Breast epithelium (tissue), 4 donors: ENCODE measurements at places on chromosomes 7 and 10. TPM values are rescaled to one million over a fixed set of nuclear protein-coding genes. Genes with fewer than 3 reads are reported as not detected.

ADAM12 gene
- 16.4 TPM for total RNA-seq

DOCK4 gene
- 41.9 TPM for total RNA-seq

ASB10 gene
- not detected for total RNA-seq

DNA sequence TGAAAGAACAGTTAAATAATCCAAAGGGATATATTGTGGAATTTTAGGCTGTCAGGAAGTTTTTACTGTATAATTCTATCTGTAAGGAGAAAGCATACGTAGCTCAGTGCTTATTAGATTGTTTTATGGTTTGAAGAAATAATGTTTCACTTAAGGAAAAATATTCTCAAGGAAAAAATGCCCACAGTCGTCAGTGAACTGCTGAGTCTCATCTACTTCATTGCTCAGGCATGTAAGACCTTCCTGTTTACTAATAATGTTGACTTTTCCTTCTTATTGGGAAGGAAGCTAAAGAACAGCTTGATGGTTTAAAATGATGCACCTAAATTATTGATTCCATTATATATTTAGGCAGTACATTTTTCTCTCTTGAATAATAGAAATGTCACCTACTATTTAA lies 304.2 kb downstream of the SDK1 start:
- no peaks in the 10 kb centered on the region for H3K4me1 ChIP-seq
- H3K27ac ChIP-seq, result no peak overlapping the region
- H3K36me3 ChIP-seq, result no peaks in the 10 kb centered on the region
- DNase-seq, result no peak

- DNase-seq, result no peak
- no peak overlapping the region for H3K4me3 ChIP-seq
- H3K36me3 ChIP-seq, result no peaks in the 10 kb centered on the region
- no peak overlapping the region for H3K27ac ChIP-seq
- no peaks in the 10 kb centered on the region for H3K27me3 ChIP-seq
Measured at GRCh38 chr10:90707657-90708056, 150.2 kb downstream of the HTR7 start.

DNA sequence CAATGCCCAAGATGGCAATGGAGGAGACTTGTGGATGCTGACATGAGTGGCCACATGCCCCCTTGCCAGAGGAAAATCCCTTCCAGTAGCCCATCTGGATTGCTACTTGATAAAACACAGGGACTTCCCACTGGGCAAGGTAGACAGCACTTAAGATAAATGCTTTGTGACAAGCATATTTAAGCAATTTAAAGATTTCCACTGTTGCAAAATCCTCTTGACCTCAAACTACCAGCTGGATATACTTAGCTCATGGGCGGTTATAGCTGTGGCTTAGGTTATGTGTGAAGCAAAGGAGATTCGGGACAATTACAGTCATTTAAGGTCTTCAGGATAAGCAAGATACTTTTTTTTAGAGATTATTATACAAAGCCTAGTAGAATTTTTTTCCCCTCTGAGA lies 238.1 kb downstream of the BMPER start:
- no peak overlapping the region for H3K27ac ChIP-seq
- DNase-seq, result no peak
- H3K4me3 ChIP-seq, result no peak overlapping the region

DNA sequence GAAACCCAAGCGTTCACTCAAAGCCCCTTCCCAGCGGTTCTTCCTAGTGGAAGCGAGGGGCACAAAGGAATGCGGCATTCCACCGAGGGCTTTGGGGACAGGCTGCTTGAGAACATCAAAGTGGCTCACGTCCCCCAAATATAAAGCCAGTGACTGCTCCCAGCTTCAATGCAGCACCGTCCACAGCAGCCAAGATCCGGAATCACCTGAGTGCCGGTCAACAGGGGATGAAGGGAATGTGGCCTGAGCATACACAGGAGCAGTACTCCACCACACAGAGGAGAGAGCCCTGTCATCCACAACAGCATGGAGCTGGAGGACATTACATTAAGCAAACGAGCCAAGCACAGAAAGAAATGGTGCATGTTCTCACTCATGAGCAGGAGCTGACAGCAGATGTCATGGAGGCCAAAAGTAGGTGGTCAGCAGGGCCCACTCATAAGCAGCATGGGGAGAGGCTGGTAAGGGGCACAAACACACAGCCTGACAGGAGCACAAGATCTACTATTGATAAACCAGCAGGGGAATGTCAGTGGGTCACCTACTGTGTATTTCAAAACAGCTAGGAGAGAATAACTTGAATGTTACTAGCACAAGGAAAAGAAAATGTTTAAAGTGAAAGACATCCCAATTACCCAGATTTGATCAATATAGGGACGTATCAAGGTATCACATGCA lies 79.5 kb downstream of the DIP2C start:
- H3K4me3 ChIP-seq, result no peak overlapping the region
- no peak for DNase-seq
- peak overlapping the region; percentile 21 for H3K27ac ChIP-seq
- no peaks in the 10 kb centered on the region for H3K36me3 ChIP-seq
- H3K27me3 ChIP-seq, result no peaks in the 10 kb centered on the region

GRCh38 chr10:94076325-94076841 lies 82.7 kb downstream of the PLCE1 start:
- H3K4me1 ChIP-seq, result no peaks in the 10 kb centered on the region
- no peak overlapping the region for H3K4me3 ChIP-seq
- no peak for DNase-seq

DNA sequence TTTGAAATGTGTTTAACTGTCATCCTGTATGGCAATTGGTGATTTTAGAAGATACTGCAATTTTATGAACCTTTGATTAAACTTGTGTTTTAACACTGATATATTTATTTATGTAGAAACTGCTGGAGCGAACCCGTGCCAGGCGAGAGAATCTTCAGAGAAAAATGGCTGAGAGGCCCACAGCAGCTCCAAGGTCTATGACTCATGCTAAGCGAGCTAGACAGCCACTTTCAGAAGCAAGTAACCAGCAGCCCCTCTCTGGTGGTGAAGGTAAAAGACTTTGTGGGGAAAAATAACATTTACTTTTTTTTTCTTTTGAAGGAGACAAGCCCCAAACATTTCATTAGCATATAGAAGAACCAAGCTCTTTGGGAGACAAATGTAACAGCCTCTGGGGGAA lies 6.5 kb downstream of the ANLN start:
- H3K27me3 ChIP-seq, result no peaks in the 10 kb centered on the region
- no peak for DNase-seq
- H3K27ac ChIP-seq, result no peak overlapping the region
- no peaks in the 10 kb centered on the region for H3K4me1 ChIP-seq

DNA sequence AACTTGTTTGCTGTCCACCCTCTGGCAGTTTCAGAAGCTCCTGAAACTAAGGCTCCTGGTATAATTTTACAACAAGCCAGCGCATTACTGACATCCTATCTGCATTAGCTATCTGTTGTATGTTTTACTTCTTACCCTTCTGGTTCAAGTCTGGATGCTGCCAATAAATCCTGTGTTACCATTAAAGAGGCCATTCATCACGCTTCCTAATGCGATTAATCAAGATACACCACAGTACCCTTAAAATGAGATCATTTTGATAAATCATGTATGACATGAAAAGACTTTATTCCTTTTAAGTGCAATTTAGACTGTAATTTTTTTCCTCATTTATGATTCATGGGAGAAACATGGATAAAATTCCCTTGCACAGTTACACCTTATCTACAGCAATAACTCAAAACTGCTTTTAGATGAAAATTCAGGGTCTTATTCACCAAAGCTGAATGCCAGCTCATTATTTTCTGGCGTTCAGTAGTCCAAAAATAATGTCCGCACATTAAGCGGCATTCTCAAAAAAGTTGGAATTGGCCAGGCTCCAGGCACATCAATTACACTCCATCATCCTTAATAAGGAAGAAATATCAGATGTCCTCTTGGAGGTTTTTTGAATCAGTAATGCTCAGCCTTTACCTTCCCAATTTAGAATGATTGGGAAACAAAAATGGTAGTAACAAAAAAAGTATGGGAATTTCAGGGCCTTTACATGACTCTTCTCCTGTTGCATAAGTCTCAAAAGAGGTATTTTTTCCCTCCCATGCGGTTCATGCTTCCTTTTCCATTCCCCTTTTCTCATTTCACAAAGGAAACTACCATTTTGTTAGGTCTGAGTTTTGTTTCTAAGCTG lies 878.5 kb downstream of the LRMDA start:
- no peaks in the 10 kb centered on the region for H3K27me3 ChIP-seq
- H3K4me3 ChIP-seq, result no peak overlapping the region
- no peak overlapping the region for H3K27ac ChIP-seq
- H3K4me1 ChIP-seq, result no peaks in the 10 kb centered on the region
- no peaks in the 10 kb centered on the region for H3K36me3 ChIP-seq

- H3K36me3 ChIP-seq, result no peaks in the 10 kb centered on the region
- peak overlapping the region; percentile 98 for H3K27ac ChIP-seq
- peaks cover 7% of the 10 kb centered on the region for H3K4me1 ChIP-seq
- no peaks in the 10 kb centered on the region for H3K27me3 ChIP-seq
Measured at GRCh38 chr10:63133821-63134557, 861 bp downstream of the NRBF2 start.

DNA sequence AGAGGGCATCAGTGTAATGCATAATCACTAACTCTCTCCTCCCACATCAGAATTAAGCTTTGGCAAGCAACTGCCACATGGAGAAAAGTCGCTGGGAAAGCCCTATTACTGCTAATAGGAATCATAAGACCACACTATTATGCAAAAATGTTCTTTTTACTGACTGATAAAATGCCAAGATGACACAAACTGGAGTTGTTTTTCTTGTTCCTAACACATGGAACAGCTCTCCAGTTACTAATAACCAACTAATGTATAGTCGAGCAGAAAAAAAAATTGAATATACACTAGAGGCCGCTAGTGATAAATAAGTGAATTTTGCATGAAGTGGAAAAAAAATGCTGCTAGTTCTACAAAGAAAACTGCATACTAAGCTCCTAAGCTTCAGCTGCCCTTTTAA lies 165.6 kb downstream of the TPK1 start:
- no peak for DNase-seq
- H3K4me1 ChIP-seq, result no peaks in the 10 kb centered on the region
- no peaks in the 10 kb centered on the region for H3K36me3 ChIP-seq
- H3K4me3 ChIP-seq, result no peak overlapping the region

GRCh38 chr10:117499248-117500105 lies 43.1 kb upstream of the EMX2 start:
- no peak overlapping the region for H3K27ac ChIP-seq
- H3K27me3 ChIP-seq, result no peaks in the 10 kb centered on the region
- no peak for DNase-seq
- H3K4me3 ChIP-seq, result no peak overlapping the region
